Stimulated activated CD8-positive, alpha-beta memory T cell treated with anti-CD3 and anti-CD28 coated beads, Interleukin-2, amount 100 ng/mL, for 48 hours (primary cell): ENCODE measurements at places on chromosomes 2 and 18.

GRCh38 chr18:9631814-9632496 is 17.6 kb upstream of the PPP4R1 start:
- no peak for DNase-seq

DNA sequence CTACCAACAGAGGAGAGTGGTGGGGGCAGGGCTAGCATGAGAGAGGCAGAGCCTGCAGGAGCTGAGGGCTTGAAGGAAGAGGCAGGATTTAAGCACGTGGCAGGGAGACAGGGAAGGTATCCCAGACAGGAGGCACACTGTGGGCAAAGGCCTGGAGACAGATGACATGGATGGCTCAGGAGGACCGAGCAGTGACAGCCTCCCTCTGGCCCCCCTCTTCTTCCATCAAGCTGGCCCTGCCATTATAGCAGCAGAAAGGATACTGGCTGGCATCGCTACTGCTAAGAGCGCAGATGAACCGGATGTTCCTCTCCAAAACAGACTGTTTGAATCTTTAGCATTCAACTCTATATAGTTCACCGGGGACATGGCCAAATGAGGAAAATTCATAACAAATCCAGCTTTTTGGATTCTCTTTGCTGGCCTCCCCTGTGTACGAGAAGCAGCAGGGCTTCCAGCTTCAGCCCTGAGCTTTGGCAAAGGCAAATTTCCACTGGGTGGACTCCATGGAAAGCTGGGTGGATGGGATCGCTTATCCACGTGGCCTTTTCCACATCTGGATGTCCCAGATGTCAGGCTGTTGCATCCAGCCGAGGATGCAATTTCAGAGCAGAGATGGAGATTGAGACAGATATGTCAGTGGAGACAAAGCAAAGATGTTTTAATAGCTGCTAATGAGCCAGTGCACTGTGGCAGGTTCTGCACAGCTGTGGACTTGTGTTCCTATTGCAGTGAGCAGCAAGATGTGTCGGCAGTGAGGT is 36.2 kb downstream of the CAPN13 start:
- DNase-seq = no peak

DNA sequence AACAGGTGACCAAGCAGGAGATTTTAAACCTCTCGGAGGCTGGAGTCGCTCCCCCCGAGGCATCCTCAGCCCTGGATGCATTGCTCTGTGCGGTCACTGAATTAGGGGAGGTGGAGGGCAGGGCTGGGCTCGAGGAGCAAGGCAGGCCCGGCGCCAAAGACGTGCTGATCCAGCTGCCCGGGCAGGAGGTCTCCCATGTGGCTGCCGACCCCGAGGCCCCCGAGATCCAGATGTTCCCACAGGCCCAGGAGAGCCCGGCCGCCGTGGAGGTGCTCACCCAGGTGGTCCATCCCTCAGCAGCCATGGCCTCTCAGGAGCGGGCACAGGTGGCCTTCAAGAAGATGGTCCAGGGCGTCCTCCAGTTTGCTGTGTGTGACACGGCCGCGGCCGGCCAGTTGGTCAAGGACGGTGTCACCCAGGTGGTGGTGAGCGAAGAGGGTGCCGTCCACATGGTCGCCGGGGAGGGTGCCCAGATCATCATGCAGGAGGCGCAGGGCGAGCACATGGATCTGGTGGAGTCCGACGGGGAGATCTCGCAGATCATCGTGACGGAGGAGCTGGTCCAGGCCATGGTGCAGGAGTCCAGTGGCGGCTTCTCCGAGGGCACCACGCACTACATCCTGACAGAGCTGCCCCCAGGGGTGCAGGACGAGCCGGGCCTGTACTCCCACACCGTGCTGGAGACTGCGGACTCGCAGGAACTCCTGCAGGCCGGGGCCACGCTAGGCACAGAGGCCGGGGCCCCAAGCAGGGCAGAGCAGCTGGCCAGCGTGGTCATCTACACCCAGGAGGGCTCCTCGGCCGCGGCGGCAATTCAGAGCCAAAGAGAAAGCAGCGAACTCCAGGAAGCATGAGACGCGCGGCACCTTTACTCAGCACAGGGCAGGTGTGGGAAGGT is 145.1 kb downstream of the PTGR3 start:
- DNase-seq = no peak

DNA sequence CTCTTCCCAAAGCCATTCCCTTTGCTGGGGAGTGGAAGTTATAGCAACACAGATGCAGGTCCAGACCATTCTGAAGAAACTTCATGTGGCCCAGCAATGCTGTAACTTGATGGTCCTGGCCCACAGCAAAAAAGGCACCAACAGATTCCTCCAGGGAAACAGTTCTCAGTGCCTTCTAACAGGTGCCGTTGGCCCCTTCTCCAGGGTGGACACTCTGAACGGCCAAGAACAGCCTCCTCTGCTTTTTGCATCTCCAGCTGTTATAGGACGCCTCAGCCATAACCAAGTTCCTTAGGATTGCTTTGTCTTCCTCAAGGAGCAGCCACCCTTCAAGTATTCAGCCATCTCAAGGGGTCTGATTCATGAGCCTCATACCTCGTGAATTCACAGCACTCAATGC is 38.0 kb downstream of the MARCO start:
- DNase-seq = no peak

GRCh38 chr2:25078170-25079049 is 36.5 kb downstream of the EFR3B start:
- no peak for DNase-seq

DNA sequence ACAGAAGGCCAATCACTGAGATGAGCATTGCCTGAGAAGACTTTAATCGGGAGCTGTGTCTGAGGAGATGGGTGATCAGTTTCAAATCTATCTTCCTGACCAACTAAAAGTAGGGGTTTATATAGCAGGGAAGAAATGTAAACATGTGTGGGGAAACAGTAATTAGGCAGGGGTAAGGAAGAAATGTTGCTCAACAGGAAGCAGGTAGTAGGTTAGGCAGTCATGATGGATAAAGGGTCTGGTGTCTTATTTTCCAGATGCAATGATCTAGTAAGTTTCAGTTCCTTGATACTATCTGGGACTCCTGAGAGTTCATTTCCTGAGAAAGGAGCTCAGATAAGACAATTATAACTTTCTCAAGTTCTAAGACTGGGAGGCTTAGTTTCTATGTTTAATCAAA is 33.8 kb upstream of the DNAJC10 start:
- DNase-seq = no peak

GRCh38 chr2:221461901-221462300 is 110.2 kb downstream of the EPHA4 start:
- no peak for DNase-seq

DNA sequence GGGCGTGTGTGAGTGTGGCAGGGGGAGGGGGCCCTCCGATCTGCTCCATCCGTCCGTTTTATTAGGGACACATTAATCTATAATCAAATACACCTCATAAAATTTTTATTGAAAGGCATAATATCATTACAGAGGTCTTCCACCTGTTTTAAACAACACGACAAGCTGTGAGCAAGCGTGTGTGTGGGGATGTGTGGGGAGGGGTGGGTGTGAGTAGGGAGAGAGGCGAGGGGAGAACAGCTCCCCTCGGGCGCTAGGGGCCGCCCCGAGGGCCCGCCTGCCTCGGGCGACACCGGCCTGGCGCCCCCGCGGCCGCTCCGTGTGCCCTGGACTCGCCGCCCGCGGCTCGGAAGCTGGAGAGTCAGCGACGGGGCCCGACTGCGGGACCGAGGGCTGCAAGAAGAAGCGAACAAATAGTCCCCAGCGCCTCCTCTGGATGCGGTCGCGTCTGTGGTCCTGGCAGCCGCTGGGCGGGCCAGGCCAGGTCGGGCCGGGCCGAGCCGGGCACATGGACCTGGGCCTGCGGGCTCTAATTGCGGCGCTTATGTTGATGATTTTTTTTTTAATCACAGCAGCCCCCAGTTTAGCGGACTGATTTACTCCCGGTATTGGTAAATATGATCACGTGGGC is 352 bp upstream of the HOXD9 start:
- DNase-seq = no peak

DNA sequence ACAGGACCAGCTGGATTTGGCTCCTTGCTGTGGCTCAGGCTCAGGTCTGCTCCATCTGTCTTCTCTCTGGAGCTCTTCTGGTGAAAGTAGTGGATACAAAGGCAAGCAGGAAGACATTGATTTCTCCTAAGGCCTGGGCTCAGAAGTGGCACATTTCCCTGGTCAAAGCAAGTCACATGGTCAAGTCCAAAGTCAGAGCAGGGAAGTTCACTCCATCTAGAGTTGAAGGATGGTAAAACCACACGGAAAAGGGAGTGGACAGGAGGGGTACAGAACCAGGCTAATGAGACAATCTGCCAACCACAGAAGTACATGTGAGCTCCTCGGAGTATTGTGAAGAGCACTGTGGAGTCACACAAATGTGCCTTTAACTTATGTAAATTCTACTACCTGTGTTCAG is 66.1 kb downstream of the MARCO start:
- no peak for DNase-seq

GRCh38 chr2:73063909-73064875 is 7.3 kb downstream of the SFXN5 start:
- no peak for DNase-seq

DNA sequence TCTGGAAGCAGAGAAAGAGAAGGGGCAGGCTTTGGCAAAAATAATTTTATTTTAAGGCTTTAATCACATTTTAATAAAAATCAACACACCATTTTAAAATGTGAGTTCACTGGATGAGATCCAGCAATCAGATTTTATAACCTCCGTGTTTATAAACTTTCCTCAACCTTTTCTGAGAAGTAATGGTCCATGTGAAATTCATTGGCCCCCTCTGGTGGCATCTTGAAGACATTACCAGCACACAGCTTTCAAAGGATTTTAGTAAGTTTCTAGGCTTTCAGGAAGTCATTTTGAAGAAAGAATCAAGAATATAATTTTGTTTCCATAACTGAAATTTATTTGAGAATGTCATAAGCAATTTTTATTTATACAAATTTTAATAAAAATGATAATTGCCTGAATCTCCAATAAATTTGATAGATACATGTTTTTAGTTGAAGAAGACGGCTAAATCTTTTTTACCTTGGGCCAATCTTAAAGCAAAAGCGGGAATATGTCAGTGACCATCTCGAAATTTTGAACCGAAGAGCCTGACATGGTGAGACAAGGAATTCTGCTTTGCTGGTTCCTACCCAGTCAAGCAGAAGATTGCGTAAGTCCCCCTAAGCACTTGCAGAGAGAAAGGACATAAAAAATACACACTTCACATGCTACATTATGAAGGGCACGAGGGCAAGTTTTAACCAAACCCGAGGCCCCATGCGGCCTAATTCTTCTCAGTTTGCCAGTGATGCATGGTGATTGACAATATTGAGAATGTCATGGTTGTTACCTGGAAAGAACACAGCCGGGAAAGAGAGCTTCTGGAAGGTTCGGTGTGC is 128.4 kb upstream of the CBLN2 start:
- no peak for DNase-seq

GRCh38 chr2:27051902-27052645 is 606 bp downstream of the AGBL5 start:
- DNase-seq = no peak

DNA sequence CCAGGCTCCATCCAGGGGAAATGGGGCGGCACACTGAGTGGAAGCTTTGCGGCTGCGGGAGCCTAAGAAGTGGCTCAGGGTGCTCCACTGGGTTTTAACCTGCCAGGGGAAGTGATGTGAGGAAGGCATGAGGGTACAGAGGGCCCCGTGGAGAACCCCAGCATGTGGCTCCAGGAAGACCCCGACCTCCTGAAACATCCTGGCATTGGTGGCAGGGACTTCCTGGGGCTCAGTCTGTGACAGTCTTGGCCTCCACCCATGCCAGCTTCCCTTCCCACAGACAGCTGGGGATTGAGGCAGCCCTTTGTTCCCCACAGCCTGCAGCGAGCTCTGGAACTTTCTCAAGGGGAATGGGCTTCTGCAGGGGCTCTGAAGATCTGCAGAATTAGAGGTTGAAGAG is 146.6 kb downstream of the TNS1 start:
- DNase-seq = no peak

GRCh38 chr2:120141300-120142069 is 81.7 kb downstream of the TMEM185B start:
- no peak for DNase-seq

GRCh38 chr2:209413311-209414014 is 10.4 kb upstream of the MAP2 start:
- DNase-seq = no peak

GRCh38 chr2:105721991-105722511 is 22.7 kb upstream of the NCK2 start:
- no peak for DNase-seq

DNA sequence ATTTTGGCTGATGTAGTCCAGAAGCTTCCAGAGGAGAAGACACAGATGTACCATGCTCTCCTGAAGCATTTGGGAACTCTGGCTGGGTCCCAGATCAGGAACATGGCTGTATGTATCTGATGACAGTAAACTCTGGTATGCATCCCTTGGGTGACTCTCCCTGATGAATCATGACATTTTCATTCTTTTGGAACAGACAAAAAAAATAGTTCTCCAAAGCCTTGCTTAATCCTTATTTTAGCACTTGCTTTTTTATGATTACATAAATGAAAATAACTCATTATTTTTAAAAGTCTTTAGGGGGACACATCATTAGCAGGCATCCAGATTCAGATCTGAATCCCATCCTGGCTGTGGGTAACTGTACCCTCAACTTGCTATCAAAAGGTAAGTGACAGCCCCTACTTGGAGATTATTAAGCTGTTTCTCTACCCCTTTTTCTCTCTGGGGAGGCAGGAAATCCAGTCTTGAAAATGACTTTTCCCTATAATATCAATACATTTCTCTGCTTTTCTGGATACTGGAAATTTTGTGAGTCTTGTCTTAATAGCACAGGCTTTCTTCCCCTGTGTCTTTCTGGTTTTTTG is 23.3 kb downstream of the AOX1 start:
- DNase-seq = no peak

GRCh38 chr18:55115606-55116005 is 156.3 kb upstream of the CCDC68 start:
- DNase-seq = no peak

GRCh38 chr2:64371727-64372126 is 82.2 kb upstream of the LGALSL start:
- DNase-seq = no peak
